ENCODE measurements at places on chromosomes 3 and 15.

GRCh38 chr3:134807189-134807588 is 12.1 kb downstream of the EPHB1 start:
- no peak for DNase-seq

GRCh38 chr15:42549032-42549491 is 424 bp downstream of the HAUS2 start:
- DNase-seq, result no peak

DNA sequence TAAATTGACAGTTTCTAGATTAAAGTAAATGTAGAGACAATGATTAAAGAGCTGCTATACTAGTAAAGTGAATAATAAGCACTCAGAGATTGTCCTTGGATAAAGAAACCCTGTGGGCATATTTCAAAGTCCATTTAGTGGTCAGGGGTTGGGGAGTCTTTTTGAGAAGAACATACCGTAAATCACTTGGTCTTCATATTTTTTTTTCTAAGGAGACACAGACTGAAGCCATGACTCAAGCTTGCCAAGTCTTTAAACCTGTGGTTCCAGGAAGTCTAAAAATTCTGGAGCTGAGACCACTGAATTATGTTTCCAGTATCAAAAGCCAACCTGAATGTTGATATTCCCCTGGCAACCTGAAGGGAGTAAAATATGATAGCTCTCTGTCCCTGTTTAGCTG is 171.0 kb downstream of the TPRG1 start:
- DNase-seq, result no peak

GRCh38 chr15:101351736-101352135 is 56.7 kb upstream of the SNRPA1 start:
- no peak for DNase-seq

- no peak for DNase-seq
Observed at GRCh38 chr3:151142929-151143328, 57.5 kb downstream of the MED12L start.

DNA sequence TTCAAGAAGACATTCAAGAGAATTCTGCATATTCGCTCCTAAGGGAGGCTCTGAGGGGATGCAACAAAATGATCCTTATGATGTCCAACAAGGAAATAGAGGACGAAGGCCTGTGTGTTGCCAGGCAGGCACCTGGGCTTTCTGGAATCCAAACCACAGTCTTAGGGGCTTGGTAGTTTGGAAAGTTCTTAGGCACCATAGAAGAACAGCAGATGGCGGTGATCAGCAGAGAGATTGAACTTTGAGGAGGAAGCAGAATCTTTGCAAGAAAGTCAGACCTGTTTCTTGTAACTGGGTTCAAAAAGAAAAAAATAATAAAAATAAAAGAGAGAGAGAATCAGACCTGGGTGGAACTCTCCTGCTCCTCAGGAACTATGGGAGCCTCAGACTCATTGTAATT is 11.7 kb upstream of the ATG7 start:
- no peak for DNase-seq

DNA sequence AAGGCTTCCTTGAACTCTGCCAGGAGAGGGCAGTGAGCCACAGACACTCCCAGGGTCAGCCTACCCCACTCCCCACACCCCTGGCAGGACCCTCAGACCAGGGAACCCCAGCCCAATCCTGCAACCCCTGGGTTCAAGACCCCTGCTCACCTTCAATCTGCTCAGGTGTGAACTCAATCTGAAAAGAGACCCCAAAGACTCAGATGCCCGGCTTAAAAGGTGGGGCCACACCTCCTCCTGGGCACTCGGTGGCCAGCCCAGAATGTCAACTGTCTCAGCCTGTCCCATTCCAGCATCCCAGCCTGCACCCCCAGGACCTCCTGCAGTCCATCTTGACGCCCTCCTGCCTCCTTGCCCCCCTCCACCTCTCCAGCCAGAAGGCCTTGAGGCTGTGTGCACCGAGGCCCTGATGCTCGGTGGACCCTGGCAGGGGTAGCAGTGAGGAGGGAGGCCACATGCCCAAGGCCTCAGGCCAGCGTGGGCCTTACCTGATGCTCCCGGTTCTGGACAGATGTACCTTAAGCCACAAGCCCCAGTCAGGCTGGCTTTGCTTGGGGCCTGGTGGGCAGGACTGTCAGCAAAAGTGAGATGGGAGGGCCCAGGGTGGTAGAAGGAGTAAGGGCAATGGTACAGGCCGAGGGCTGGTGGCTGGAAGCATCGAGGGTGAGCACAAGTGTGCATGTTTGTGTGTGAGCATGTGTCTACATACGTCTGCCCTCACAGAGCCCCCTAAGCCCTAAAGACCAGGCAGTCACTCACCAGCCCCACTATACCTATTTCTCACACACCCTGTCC is 2.2 kb downstream of the MYL3 start:
- no peak for DNase-seq

DNA sequence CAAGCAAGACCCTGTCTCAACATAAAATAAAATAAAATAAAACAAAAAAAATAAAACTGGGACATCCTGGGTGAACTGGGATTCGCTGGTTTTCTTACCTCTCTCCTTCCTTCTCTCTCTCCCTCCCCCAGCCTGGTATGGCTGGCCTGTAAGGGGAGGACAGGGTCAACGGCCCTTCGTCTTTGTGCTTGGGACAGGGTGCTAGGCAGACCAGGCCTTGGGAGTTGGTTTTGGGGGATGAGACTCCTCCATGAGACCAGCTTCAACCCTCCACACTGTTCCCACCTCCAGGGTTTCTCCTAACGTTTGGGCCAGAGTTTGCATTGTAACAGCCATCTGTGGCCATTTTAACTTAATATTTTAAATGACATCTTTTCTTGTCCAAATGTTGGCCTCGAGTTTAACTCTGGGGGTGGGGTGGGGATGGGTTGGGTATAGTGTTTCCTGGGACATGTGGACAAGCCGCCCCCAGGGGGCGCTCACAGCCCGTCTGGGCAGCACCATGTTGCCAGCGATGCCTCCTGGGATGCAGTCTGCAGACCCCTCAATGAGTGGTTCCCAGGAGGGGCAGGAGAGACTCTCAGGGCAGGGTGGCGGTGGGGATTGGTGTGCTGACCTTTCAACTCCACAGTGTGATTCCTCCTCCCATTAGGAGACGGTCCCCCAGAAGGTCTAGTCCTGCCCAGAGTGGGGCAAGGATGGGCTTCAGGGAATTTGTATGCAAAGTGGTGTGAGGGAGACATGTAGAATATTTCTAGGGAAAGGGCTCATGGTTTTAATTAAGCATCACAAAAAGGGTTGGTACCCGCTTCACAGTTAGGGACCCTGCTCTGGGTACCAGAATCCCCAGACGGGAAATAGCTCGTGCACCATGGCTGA is 37.7 kb upstream of the LCTL start:
- peak; percentile 48 for DNase-seq

- DNase-seq, result no peak
Observed at GRCh38 chr3:72171463-72171881, 386.5 kb upstream of the PROK2 start.

DNA sequence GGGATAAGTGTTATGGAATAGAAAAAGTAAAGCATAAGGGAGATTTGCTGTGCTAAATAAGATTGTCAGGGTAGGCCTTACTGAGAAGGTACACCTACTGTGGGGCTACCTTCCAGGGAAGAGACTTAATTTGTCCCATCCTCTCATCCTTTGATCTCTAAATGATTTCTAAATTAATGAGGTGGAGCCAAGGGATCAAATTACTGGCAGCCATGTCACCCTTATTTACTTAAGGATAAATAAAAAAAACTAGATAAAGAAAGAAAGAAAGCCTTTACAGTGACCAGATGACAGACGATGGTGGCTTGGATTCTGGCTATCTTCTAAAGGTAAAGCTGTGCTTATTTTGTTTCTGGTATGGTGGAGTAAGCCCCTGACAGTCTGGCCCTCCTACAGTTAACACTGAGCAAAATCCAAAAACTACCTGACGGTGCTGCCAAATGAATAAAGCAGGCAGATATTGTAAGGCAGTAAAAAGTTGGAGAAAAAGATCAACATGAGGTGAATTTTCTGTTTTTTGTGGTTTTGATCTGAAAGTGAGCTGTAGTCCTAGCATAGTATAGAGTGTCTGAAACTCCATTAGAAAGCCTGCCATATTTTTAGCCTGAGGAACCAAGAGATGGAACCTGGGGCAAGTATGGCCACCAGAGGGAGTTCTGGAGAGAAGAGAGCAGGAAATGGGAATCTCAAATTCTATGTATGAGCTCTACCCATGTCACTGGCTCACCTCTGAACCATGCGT is 285.1 kb upstream of the MANF start:
- DNase-seq, result peak; percentile 58

GRCh38 chr3:4533489-4534443 is 40.6 kb downstream of the ITPR1 start:
- DNase-seq, result no peak

GRCh38 chr3:102514241-102514640 is 79.4 kb downstream of the ZPLD1 start:
- no peak for DNase-seq

DNA sequence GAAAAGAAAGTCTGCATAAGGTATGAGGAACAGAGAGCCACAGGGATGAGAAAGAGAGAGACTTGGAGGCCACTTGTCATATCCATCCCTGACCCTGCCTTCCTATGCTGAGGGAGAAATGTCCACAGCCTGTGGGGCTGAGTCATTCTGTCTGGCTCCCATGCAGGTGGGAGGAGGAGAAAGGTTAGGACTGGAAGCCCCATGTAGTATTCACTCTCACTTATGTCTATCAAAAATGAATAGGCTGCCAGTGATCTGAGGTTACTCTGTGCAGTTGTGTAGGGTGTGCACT is 71.3 kb downstream of the RAB11A start:
- no peak for DNase-seq

- peak; percentile 59 for DNase-seq
Observed at GRCh38 chr3:186930641-186931531, 560 bp downstream of the ST6GAL1 start.

- DNase-seq, result peak; percentile 62
Observed at GRCh38 chr15:101723171-101723873, 951 bp downstream of the TARS3 start.

GRCh38 chr3:55607844-55608243 is 120.7 kb upstream of the WNT5A start:
- no peak for DNase-seq

DNA sequence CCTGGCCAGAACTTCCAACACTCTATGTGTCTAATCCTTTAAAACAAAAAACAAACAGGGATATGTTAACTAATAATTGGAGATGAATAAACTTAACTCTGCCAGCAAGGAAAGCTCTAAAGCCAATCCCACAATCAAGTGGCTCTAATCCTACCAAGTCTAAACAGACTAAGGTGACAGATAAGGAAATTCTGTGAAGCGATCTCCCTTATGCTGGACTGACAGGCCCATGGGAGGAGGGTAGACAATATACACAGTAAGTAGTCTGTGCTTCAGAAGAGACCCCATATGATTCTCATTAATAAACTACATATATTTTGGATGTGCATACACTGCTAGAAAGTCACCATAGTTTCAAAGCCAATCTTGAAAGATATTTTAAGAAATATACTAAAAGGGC is 10.1 kb downstream of the VPS13C start:
- DNase-seq, result no peak

DNA sequence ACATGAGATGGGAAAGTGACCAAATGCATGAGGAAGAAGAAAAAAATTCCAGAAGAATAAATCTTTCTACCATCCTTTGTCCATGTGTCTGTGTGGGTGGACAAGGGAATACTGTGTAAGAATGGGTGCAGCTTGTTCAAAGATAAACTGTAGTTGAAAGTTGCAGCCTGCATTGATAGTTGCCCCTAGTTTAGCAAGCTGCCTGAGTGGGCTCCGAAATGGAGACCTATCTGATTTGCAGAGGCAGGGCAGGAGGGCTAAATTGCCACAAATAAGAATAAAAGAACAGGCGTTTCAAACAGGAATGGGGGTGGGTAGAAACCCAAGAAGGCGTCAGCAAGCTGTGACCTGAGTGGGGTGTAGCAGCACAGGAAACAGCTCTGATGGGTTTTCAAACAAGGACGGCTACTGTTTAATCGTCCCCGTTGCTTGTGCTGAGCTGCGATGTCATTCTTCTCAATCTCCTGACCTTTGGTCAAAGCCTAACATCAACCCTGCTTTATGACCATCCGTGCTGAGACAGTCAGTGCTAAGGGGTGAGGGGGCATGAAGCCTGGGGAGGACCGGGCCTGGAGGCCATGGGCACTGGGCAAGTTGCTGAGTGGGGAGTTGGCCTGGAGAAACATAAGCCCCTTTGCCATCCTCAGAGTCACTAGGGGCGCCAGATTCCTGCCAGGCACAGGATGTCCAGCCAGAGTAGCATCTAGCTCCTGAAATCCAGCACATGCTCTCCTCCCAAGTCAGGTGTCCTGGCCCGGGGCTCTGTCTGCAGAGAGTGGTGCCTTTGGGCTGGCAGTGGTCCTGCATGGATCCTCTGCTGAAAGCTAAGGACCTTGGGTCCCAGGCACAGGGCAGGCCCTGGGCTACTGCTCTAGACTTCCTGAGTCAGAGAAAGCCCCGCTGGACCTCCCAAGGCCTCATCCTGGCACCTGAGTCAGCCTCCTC is 19.2 kb upstream of the C15orf39 start:
- no peak for DNase-seq

All from astrocyte of the spinal cord (primary cell).